ENCODE measurements at places on chromosomes 5 and 9.

DNA sequence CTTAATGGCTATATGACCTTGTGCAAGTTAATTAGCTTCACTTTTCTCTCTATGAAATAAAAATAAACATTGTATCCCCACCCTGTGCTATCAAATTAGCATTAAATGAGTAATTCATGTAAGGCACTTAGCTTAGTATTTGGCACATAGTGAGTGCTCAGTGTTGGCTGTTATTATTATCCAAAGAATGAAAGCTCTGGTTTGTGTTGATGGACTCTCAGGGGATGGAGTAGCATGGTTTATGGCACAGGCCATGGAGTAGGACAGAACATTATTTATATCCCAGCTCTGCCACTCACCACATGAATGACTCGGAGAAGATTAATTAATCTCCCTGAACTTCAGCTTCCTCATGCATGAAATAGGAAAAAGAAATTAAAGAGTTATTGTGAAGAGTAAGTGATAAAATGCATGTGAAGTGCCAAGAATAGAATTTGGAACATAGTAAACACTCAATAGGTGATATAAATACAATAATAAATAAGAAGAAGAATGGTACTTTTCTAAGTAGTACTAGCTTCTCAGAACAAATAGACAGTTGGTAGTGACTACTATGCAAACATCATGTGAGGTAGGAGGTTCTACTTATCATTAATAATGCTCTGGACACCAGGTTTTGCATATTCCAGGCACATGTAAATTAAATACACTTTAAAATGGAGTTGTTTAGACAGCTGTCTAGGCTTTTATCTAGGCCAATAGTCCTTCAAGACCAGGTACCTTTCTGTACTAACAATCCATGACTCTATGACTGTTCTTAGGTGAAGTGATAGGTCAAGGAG, 146.4 kb downstream of the GRIA1 start:
- DNase-seq = no peak

- no peak for DNase-seq
Observed at GRCh38 chr5:39447968-39448367, 23.2 kb upstream of the DAB2 start.

DNA sequence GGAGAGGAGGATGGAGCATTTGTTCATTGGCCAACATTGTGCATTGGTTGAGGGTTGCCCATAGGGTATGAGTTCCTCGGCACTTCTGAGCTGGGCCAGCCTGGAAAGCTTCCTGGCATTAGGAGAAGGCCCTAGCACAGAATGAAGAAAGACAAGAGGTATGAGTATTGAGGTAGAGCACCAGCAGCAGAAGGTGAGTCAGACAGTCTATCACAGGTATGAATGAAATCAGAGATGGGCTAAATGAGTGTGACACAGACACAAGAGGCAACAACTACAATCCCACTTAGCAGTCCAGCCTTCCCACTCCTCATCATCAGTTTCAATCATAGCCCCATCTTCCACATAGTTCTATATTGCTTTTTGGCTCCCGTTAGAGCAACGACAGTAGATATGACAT, 25.4 kb upstream of the TGFBR1 start:
- DNase-seq = no peak

GRCh38 chr9:120642129-120642770, 62.3 kb upstream of the CDK5RAP2 start:
- DNase-seq = no peak

DNA sequence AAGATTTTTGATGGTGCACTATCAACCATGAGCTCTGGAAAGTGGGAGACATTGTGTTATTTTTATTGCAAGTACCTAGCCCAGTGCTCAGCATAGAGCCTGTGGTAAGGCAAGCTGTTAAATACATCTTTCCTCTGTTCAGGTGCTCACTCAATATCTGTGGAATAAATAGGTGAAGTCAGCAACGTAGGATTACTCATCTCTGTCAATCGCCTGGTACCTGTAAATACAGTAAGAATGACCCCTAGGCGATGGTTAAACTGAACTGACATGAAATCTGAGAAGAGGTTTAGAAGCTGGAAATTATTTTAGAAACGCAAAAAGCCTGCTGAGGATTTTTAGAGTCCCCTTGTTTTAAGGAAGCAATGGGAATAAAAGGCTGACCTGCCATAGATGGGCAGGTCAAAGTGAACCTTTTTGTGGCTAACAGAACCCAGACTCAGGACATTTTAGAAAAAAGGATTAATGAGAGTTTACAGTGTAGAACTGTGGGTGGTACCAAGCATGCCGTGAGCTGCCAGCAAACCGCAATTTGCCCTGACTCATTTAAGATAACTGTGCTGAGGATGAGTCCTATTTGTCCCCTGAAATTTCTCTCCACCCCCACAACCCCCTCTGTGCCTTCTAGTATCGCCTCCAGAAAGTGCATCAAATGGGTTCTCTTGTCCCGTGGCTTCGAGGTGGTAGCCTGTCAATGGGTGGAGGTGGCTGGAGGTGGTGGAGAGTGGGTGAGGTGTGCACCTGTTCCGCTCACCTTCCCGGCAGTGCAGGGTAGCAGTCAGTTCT, 375.1 kb downstream of the MED10 start:
- no peak for DNase-seq

- no peak for DNase-seq
Observed at GRCh38 chr9:71608021-71608420, 160.3 kb downstream of the CEMIP2 start.
